ENCODE measurements at places on chromosomes 3 and 15.
A peak's percentile ranks its signal among the peaks of the same experiment; 100 is the strongest.

DNA sequence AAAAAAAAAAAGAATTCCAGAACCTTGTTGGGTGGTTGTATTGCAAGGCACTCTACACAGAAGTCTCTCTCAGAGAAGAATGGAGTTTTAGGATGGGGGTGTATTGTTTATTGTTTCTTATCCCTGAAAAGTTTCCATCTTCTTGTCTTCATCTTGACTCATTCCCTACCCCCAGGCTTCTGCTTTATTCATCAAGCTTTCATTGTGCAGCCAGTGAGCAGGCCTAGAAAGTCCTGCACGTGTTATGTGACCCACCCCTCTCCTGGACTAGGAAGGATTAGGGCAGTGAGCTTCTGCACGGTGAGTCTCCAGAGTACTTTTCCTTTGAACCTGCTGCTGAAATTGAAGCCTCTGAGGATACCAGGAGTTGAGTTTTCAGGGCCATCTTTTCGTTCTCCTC, 150.9 kb upstream of the IL12A start:
- DNase-seq, result no peak

DNA sequence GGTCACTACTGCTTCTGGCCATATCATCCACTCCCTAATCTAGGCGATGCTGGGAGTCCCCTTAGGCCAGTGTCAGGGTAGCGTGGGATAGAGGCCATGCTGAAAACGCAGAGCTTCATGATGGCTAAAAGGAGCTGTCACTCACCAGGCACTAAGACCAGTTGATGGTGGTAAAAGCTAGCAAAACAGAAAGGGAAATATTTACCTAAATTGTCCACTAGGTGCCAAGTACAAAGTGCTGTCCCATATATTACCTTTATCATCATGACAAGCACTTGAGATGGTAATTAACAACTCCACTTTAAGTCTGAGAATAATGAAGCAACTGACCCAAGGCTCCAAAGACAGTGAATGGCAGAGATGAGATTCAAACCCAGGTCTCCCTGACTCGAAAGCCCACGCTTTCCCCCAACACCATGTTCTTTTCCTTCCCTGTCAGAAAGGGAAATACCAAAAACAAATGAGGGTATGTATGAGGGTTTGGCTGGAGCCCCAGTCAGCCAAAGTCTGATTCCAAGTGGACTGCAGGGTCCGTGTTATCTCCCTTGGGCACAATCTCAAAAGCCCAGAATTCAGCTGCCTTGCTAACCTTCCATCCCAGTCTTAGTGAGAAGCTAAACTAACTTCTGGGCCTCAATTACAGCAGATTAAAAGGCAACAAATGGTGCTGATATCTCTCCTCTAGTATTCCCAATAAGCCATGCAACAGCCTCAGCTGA, 84.7 kb downstream of the RBPMS2 start:
- DNase-seq, result no peak

- DNase-seq, result no peak
Observed at GRCh38 chr3:123480428-123480827, 31.5 kb upstream of the ADCY5 start.

DNA sequence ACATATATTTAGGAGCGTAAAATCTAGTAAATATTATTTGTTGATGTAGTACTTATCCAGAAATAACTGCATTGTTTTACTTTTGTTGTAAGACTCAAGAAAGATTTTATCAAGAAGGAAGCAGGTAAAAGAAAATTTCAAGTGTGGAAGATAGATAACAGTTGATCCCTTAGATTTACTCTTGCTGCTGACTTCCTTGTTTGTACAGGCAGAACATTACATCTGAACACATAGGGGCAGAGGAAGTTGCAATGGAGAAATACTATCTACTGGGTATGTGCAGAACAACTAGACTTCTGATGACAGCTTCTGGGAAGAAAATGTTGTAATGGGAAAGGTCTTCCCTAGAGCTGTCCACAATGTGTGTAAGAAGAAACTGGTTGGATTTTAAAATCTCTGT, 350.6 kb downstream of the NLGN1 start:
- no peak for DNase-seq

DNA sequence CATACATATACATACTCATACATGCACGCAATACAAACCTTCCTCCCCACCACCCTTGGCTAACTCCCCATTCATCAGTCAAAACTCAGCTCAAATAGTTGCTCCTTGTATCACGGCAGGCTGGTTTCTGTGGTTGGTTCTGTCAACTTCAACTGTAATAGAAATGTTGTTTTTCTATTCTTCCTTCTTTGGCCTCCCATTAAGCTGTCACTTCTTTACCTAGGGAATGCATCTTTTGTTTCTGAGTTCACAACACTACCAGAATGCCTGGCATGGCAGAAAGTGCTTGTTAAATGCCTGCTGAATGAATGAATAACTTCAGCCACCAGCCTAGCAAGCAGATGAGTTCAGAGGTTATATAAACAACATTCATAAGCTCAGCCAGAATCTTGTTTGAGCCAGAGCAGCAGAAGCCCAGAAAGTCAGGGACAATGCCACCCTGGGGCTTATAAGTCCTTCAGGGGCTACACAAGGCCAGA, 63.1 kb downstream of the B3GALNT1 start:
- DNase-seq, result no peak

DNA sequence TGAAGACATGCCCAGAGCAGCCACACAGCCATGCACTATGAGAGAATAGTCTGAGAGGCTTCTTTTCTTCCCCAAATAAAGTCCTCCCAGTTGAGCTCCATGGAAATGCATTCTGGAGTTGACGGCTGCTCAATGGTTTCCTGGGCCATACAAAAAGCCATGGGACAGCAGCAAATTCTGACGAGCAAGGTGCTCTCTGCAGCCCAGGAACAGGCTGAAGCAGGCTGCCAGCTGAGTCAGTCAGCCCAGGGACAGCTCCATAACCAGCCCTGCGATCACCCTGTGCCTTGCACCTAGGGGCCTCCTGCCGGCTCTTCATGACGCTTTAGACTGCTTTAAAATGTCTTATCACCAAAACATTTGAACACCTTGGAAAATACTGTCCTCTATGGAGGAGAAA, 256.3 kb upstream of the CHRNA7 start:
- no peak for DNase-seq

DNA sequence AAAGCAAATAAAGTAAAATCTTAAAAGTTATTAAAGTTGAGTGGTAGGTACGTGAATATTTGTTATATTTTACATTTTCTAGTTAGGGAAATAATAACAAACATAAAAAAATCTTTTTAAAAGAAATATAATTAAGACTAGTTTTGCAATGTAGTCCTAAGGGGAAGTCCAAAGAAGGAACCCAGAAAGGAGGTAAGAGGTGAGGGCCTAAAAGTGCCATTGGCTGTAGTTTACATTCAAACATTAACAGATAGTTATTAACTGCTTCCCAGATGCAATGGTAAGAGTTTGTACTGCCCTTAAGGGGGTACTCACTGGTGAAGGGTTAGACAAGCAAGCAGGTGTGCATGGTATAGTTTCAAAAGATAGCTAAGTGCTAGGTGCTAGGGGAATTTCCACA, 79.2 kb downstream of the B3GALNT1 start:
- no peak for DNase-seq

DNA sequence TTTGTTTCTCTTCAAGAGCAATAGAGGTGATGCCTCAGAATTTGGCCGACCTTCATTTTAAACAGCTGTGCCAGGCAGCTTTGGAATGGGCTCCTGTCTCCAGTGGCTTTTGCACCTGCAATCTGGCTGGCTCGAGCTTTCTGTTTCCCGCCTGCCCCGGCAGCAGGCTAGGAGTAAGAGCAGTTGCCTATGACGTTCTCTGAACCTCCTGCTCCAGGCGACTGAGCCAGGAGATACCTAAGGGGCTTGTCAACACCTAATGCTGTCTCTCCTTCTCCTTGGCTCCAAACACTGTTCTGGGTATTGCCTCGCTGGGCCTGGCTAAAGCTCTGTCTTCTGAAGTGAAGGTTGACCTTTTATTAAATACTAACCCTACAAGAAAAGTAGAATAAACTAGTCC, 229.9 kb downstream of the LRRN1 start:
- no peak for DNase-seq

- no peak for DNase-seq
Observed at GRCh38 chr3:113272385-113272779, 61.0 kb downstream of the BOC start.

DNA sequence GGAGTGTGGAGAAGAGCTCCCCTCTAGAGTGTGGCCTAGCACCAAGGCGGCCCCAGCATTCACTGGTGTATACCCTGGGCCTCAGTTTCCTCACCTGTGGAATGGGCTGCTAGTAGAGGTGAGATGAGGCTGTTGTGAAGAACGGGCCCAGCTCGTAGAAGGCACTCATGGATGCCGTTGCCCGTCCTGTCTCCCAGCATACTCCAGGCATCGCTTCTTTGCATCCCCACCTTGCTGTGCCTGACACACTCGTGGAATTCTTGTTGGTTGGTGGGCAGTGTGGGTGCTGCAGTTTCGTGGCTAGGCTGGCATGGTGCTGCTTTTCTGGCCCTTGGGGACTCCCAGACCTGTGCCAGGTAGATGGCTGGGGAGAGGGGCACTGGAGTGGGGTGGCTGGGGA, 76.7 kb downstream of the SMAD6 start:
- DNase-seq, result no peak

GRCh38 chr15:63310646-63311045, 33.2 kb downstream of the APH1B start:
- DNase-seq, result no peak

- no peak for DNase-seq
Observed at GRCh38 chr15:99982662-99983061, 249.4 kb upstream of the LYSMD4 start.

GRCh38 chr15:81338170-81339007, 14.4 kb upstream of the STARD5 start:
- no peak for DNase-seq

DNA sequence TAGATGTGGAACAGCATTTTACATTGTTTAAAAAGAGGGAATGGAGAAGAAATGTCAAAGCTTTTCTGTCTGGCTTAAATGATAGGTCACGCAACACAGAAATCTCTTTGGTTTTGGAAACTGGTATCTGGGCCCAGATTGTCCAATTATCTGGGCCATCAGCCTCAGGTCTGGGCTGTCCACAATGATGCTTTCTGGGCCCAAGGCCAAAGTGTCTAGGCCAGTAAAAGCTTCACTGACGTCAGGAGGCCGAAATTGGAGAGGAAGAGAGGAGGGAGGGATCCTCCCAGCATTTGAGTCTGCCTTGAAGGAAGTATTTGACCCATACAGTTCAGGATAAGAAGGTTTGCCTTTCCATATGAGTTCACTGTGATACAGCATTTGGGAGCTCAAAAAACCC, 60.7 kb upstream of the ALDH1A3 start:
- no peak for DNase-seq

DNA sequence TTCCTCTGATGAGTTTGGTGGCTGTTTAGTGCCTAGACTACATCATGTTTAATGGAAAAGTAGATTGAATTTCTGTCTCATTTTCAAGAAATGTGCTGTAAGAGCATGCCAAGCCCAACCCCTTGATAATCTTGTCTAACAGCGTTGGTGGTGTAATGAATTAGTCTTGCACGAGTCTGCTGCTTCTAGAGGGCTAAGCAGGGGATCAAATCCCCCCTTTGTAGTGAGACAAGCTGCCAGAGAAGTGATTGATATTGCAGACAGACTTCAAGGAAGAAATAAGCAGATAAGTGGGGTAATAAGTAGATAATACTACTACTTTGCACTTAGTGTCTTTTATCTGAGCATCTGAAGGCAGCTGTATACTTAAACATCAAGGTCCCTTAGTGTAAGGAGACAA, 141.4 kb downstream of the TP63 start:
- DNase-seq, result no peak

- no peak for DNase-seq
Observed at GRCh38 chr3:87621667-87622066, 345.3 kb upstream of the POU1F1 start.

DNA sequence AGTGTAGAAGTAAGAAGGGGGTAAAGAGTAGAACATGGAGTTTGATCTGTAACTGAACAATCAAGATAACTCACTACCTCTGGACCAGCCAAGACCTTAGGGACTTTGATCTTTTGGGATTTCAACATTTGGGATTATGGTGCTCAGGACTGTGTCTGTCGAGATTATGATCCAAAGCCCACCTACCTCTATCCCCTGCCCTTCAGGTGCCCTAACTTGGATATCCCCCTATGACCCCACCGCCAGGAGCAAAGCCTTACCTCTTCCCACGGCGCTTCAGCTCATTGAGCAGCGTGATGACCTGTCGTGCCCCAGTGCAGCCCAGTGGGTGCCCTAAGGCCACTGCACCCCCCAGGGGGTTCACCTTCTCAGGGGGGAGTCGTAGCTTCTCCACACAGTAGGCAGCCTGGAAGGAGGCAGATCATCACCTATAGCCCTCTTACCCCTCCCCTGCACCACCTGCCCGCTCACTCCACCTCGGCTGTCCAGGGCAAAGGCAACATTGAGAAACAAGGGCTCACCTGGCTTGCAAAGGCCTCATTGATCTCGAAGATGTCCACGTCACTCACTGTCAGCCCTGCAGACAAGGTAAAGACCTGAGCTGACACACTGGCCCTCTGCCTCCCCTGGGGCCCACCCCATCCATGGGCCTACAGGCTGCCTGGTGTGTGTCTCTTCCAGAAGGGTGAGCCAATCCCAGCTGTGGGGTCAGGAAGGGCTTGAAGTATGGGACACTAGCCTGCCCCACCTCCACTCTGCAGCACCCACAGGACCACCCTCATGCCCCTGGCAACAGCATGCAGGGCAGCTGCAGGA, 11.4 kb downstream of the ACAA1 start:
- DNase-seq, result no peak

DNA sequence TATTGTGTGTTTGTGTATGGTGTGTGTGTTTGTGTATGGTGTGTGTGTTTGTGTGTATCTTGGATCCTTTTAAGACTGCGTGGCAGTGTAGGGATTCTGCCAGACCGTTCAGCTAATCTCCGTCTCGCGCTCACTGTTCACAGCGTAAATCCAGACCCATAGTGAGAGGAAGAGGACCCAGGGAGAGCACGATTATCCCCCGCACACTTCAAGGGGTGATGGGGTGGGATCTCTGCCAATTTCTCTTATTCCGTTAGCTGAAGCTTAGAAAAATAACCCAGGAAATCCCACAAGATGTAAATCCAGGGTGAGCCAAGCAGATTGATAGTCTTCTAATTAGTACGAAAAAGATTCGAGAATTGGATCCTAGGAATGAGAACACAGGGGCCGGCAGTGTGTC, 381.2 kb downstream of the GABRG3 start:
- DNase-seq, result no peak

GRCh38 chr15:41980654-41981323, 8.4 kb upstream of the EHD4 start:
- DNase-seq, result no peak

GRCh38 chr3:124747111-124747981, 17.1 kb downstream of the UMPS start:
- no peak for DNase-seq

GRCh38 chr3:133300102-133300501, 99.8 kb upstream of the BFSP2 start:
- no peak for DNase-seq

- DNase-seq, result peak; percentile 71
Observed at GRCh38 chr15:28098766-28099554, at the start of gene OCA2. Gene OCA2 (minus strand): TSS chr15:28099315. CDS start chr15:28081874, 17,441 bp downstream.

GRCh38 chr3:23465569-23465968, 262.4 kb downstream of the UBE2E2 start:
- no peak for DNase-seq

GRCh38 chr3:125129512-125129997, 73.8 kb upstream of the HEG1 start:
- DNase-seq, result no peak

GRCh38 chr15:93831641-93832040, 399.7 kb upstream of the MCTP2 start:
- no peak for DNase-seq
